ENCODE measurements at places on chromosomes 3 and 15.

GRCh38 chr3:97131476-97131875, 317.1 kb downstream of the EPHA6 start:
- no peak for DNase-seq

- peak; percentile 95 for DNase-seq
These were observed 31.9 kb upstream of the UACA start for GRCh38 chr15:70795311-70795665.

GRCh38 chr3:138867996-138868395, 33.3 kb upstream of the PIK3CB start:
- peak; percentile 38 for DNase-seq

DNA sequence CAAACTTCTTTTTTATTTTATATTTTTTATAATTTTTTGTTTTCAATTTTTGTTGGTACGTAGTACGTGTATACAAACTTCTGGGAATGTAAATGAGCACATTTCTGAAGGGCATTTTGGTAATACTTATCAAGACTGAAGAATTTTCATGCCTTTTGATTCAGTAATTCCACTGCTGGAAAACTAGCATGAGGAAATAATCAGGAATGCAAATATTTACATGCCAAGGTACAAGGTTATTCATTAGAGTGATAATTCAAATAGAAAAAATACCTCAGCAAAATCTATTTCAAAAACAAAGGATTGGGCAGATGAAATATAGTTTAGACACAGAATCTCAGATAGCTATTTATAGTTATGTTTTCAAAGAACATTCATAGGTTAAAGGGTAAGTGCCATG, 128.7 kb downstream of the DMXL2 start:
- DNase-seq, result peak; percentile 70

DNA sequence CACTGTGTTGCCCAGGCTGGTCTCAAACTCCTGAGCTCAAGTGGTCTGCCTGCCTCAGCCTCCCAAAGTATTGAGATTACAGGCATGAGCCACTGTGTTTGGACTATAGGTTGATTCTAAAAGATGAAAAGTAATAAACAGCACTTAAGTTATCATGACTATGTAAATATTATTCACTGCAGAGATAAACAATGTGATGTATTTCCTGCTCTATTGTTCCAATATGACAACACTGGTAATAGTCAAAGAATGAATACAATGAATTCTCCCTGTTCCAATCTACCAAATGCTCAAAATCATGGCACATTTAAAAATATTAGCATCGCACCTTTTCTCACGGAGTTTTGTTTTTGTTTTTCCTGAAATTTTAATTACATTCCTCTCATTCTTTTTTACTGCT, 36.8 kb upstream of the TBL1XR1 start:
- no peak for DNase-seq

DNA sequence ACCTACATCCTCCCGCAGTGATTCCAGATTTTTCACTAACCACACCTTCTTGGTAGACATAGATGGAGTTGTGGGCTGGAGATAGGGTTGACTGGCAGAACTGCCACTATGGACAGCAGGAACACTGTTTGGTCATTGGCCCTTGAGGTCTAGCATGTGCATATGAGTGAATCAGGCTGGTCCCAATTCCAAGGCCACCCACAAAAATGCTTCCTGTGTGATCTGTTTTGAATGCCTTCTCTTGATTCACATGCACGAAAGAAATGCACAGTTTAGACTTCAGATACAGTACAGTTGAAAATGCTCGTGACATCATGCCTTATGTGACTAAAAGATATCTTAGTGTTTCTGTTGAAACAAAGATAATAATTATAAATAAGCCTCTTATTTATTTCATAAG, 285.8 kb upstream of the SEMA6D start:
- DNase-seq, result peak; percentile 12

GRCh38 chr3:70231266-70231701, 81.2 kb downstream of the MDFIC2 start:
- no peak for DNase-seq

DNA sequence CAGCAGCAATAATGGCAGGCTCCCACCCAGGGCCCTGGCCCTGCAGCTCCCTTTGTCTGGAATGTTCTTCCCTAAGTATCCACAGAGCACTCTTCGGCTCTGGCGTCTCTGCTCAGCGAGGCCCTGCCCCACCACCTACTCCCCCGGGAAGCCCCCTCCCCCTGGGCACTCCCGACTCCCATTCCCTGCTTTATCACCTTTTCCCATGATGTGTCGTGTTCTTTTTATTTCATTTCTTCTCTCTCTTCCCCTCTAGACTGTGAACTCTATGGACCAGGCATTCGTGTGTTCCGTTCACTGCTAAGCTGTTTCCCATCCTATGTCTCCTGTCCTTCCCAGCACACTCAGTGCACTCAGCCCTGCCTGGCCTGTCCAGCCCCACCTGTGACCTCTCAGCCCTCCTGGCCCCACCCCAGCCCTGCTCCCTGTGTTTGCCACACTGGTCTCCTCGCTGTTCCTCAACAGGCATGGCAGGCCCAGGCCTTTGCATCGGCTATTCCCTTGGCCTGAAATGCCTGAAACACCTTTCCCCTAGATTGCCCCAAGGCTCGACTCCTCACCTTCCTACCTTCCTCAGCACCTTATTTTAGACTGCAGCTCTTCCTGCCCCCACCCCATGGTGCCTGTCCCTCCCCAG, 107.4 kb downstream of the TPRA1 start:
- no peak for DNase-seq

GRCh38 chr3:61594144-61594963, 33.0 kb downstream of the PTPRG start:
- no peak for DNase-seq

DNA sequence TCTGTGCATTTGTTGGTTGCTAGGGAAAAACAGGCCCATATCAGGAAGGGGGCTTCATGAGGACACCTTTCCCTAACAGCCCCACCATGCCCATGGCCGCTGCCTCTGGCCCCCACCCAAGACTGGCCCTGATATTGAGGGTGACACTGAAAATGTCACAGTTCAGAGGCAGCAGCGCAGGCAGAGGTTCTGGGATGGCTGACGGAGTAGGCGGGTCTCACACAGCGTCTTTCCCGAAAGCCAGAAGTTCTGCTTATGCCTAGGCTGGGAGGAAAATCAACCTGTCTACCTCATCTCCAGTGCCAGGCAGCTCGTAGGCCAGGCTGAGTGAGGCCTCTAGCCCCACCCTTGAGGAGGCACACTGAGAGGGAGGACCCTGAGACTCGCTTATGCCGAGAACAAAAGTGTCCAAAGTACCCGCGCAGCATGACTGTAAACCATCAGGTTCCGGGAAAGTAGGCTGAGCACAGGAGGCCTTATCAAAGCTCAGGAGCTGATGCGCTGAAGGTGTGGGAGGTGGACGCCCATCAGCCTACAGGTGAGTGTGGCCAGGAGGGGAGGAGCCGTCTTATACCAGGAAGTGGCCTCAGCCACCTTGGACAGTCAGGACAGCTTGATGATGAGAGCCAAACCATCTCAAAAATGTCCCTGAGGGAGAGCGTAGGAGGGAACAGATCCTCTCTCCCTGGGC, 27.5 kb downstream of the GRAMD2A start:
- DNase-seq, result no peak

DNA sequence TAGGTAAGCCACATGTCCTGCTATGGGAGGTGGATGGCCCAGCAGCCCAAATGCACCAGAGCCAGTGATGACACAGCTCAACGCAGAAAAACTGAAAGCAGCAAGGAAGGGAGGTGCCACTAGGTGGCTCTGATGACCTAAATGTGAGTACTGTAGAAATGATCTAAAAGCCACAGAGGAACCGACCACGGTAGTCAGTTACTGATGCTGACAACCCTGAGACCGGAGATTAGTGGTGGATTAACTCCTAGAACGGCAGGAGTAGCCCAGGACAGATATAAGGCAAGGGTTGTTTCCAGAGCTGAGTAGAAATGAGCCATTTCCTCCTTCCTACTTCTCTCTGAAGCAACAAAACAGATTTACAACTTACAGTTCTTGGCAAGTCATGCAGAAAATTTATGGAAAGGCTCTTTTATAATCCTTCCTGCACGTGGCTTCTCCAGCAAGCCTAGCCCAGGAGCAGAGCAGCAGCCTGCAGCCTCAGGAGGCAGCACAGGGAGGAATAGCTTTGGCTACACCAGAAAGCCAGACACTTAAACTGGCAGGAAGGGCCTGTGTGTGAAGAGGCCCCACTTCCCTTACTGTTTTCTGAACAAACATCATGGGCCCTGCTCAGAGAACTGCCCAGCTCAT, 13.1 kb downstream of the FBXL22 start:
- peak; percentile 54 for DNase-seq

DNA sequence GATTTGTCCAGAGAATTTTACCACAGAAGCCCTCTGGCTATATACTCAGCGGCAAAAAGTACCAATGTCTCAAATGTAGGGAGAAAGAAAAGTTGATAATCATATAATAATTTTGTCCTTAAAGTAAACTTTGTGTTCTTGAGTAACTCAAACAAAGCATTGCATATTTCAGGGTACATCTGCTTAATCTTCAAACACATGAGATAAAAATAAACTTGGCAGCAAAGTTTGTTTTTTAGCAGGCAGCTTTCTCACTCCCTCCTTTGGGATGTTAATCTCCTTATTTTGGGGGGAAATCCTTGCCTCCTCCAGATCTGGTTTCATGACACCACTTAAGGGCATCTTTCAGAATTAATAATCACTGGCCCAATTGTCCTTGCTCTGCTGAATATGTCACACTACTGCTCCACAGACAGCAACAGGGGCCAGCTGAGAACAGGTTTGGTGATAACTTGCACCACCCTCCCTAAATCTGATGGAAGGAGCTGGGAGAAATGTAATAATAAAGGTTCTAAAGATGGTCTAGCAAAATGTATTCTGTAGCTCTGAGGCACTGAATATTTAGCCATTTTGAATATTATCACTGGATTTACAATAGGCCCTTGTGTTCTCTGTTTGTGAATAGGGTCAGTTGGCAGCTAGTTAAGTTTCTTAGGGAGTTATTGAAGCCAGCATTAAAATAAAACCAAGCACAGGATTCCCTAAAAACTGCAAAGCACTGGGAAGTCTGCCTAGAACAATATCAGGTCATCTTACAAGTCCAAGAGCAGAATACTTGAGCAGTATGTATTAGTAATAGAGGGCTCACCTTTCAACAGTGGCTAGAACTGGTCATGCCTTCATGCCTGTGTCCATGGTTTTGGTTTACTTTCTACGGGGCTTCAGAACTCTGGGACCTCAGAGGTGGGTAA, 79.2 kb downstream of the EFL1 start:
- DNase-seq, result no peak

GRCh38 chr15:65354835-65355172, 23.0 kb downstream of the IGDCC3 start:
- no peak for DNase-seq

GRCh38 chr15:67394873-67395639, 125.9 kb upstream of the C15orf61 start:
- DNase-seq, result no peak

DNA sequence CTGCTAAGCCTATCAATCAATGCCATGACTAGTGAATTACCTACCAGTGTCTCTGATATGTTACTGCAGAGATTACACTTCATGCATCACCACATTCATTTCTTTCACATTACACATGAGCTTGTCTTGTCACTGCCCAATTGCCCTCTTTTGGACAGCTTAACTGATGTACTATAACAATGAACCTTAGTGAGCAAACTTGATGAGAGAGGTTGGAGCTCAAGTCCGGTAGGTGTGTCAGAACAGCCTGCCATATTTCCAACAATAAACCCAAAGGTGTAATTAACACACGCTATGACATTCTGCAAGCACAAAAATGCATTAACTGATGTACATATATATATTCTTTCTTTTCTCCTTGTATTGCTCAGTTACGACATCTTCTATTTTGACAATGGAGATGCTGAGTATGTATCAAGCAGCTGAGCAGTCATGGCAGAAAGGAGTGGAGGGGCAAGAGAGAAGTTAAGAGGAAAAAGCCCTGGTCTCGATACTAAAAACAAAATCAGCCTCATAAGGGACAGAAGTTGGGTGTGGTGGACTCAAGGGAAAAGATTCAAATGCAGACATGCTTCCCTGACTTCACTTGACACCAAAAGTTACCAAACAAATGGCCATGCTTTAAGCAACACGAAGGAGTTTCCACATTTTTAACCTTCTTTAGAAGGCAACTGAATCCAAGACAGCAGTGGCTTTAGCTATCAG, 538.2 kb downstream of the FOXP1 start:
- no peak for DNase-seq

- DNase-seq, result no peak
These were observed 530.2 kb downstream of the NR2F2 start for GRCh38 chr15:96860741-96861140.

DNA sequence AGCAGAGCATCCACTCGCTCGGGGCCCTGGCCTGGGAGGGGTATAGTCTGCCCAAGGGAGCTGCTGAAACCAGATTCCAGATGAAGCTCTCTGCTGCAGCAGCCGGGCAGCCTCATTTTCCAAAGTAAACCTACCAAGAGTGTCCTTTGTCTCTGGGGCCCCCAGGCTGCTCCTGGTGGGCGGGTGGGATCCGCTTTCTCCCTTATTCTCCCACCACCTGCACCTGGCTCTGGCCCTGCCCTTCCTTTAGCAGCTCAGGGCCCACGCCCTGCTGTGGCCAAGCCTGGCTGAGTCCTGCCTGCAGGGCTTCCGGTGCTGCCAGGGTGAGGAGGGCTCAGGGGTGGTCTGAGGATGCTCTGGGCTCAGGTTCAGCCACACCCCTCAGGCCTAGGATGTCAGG, 13.0 kb downstream of the SCN5A start:
- no peak for DNase-seq

DNA sequence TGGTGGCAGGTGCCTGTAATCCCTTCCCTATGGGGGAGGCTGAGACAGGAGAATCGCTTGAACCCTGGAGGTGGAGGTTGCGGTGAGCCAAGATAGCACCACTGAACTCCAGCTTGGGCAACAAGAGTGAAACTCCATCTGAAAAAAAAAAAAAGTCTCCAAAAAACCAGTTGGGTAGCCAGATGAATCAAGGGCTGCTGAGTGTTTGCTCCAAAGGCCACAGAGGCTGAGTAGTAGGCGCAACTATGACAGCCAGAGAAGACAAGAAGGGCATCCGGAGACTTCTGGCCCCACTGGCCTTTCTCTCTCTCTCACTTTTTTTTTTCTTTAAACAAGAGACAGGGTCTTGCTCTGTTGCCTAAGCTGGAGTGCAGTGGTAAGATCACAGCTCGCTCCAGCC, 131.8 kb downstream of the SMAD6 start:
- DNase-seq, result no peak

DNA sequence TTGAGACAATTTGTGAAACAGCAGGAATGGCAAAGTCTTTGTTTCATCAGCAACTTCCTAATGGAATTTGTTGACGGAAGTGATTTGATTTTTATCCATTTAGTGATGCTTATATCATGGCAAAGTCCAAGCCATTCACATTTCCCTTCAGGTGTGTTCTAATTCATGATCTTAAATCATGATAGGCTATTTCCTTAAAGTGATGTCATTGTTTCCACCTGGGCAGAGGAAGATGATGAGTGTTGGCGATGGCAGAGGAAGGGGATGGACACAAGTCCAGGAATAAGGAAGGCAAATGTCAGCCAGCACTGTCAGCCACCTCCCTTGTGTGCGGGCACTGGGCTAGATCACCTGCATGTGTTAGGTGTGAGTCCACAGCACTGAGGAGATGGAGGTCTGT, 49.9 kb downstream of the EEFSEC start:
- DNase-seq, result no peak
